NCI-H2081 treated with DMSO at 0.1 percent for 48 hours (cell line): ENCODE measurements at places on chromosomes 7 and 10.

DNA sequence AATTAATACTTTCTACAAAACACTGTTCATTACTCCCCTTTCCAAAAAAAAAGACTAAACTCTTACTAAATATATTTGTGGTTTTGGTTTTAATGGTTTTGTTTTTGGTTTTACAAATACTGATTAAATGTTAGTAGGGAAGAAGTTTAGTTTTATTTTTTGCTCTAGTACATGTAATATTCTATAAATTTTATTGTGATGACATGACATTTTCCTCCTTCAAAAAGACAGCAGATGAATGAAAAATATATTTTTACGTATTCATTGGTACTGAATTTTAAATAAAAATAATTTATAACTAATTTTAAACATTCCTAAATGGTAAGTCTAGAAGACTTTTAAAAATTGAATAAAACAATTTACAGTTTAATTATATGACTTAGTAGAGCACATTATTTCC is 512.9 kb downstream of the GFRA1 start:
- DNase-seq: no peak

GRCh38 chr10:91033324-91033950 is 112.5 kb upstream of the ANKRD1 start:
- no peak for DNase-seq

GRCh38 chr10:34475274-34475646 is 339.8 kb downstream of the PARD3 start:
- no peak for DNase-seq

DNA sequence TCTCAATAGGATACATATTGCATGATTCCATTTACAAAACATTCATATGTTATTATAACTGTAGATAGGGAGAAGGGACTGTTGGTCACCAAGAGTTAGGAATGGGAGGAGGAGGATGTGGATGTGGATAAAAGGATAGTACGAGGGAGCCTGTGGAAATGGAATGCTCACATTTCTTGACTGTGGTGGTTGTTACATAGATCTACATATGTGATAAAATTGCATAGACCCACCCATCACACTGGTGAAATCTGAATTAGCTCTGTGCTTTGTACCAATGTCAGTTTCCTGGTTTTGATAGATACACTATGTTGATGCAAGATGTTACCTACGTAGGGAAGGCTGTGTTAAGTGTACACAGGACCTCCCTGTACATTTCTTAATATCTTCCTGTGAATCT is 233.5 kb upstream of the MTPN start:
- no peak for DNase-seq

- no peak for DNase-seq
These were observed 55.3 kb downstream of the CSGALNACT2 start for GRCh38 chr10:43193496-43194080.

GRCh38 chr10:44385026-44385695 is at the start of gene CXCL12:
Gene CXCL12, minus strand, starts transcription at chr10:44385097. Its CDS starts 92 bp downstream, at chr10:44385005.
- no peak for DNase-seq

DNA sequence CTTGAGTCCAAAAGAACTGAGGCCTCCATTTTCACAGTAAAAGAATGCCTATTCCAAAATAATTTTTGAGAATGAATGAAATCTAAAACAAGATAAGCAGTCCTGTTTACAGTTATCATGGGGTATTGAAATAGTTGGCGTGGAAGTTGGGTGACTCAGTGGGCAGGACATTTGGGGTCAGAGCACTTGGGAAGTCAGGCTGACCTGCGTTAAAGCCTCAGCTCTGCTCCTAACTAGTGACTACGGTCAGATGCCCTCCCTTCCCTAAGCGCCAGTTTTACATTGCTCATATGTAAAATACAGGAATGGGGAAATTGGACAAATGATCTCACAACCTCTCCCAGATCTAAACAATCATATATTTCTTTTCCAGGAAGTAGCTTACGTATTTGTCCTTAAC is 2.3 kb upstream of the PAPSS2 start:
- no peak for DNase-seq

- DNase-seq: no peak
These were observed 39.7 kb upstream of the MTPN start for GRCh38 chr7:136016649-136017395.

DNA sequence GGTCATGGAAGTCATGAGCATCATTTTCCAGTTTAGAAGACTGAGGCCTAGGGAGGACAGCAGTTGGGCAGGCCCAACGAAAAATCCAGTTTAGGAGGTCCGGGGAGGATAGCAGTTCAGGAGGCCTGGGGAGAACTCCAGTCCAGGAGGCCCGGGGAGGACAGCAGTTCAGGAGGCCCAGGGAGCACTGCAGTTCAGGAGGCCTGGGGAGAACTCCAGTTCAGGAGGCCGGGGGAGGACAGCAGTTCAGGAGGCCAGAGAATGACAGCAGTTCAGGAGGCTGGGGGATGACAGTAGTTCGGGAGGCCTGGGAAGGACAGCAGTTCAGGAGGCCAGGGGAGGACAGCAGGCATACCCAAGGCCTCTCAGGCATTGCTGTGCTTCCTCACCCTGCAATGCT is 453.4 kb downstream of the LRMDA start:
- no peak for DNase-seq

- DNase-seq: no peak
These were observed 176.4 kb downstream of the AHR start for GRCh38 chr7:17474724-17475344.

DNA sequence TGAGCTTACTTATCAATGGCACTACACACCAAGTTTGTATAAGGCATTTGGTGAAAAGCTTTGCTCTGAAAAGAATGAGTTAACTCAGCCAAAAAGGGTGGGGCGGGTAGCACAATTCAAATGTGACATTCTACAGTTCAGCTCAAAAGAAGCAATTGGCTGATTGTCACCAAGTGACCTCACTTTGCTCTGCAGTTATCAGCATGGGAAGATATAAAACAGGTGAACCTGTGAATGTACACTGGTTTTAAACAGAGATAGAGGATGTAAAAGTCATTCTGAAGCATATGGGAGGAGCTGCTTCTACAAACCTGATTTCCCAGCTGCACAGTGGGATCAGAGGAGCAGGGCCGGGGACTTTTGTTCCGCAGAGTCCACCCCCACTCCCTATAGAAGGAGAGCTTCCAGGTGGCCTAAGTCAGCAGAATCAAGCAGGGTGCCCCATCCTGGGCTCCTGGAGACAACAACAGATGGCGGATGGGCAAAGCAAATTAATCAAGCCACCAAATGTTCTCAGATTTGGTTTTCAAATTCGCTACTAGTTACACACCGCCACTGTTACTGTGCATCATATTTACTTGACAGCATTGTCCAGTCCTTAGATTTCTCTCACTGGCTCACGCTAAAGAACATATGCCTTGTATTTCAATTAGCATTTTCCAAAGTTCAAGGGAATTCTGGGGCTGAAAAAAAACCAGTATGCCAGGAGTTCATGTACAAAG is 27.5 kb upstream of the NPVF start:
- DNase-seq: no peak

DNA sequence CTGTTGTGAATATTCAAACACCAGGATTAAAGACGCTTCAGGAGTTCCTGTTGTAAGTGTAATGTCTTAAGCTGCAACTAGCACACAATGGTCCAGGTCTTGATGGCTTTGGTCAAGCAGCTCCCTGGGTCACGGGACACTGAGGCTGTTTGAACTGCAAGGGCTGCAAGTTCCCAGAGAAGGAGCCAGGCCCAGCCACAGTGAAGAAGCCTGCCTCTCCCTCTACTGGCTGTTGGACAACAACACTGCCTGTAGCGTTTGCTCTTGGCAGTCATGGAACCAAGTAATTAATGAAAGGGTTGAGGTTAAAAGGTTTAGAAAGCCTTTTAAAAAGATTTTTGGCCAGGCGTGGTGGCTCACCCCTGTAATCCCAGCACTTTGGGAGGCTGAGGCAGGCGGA is 31.9 kb upstream of the GUSB start:
- no peak for DNase-seq

GRCh38 chr10:132702601-132703418 is 83.1 kb downstream of the NKX6-2 start:
- DNase-seq: no peak

- no peak for DNase-seq
These were observed 331.9 kb downstream of the GRID1 start for GRCh38 chr10:86034710-86035109.

- DNase-seq: no peak
These were observed 21.8 kb upstream of the SMNDC1 start for GRCh38 chr10:110326351-110327032.

DNA sequence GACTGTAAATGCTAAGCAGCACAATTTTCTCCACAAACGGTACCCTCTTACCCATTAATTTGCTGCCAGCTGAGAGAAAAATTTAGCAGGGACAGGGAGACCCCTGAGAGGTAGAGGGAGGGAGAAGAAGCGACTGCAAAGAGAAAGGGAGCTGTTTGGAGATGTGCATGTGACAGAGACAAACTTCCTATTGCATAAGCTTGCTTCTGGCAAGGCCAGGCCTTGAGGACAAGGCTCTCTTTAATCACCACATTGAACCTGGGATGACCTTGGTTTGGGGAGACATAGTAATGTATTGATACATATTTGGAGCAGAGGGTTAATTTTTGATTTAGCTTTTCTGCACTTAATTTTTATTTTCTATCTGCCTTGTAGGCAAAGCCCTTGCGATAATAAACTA is 31.1 kb upstream of the HIBADH start:
- no peak for DNase-seq

DNA sequence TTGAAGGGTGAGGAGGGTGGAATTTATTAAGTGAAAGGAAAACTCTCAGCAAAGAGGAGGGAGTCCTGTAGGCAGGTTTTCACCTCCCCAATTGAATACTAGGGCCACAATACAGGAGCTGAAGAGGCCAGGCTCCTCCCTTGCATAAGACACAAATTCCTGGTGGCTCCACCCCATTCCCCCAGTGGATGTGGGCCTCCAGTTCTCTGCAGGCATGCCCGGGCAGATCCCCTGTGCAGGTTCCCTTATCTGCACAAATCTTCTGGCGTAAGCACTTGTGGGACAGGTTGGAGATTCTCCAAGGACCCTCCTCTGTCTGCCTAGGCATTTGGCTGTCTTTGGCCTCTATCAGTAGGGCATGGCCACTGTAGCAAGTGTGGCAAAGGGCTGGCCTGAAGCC is 847.1 kb upstream of the MBL2 start:
- DNase-seq: no peak

GRCh38 chr7:87534072-87534471 is 58.6 kb upstream of the ABCB4 start:
- no peak for DNase-seq

- no peak for DNase-seq
These were observed 75.5 kb downstream of the RPS24 start for GRCh38 chr10:78109210-78109609.

DNA sequence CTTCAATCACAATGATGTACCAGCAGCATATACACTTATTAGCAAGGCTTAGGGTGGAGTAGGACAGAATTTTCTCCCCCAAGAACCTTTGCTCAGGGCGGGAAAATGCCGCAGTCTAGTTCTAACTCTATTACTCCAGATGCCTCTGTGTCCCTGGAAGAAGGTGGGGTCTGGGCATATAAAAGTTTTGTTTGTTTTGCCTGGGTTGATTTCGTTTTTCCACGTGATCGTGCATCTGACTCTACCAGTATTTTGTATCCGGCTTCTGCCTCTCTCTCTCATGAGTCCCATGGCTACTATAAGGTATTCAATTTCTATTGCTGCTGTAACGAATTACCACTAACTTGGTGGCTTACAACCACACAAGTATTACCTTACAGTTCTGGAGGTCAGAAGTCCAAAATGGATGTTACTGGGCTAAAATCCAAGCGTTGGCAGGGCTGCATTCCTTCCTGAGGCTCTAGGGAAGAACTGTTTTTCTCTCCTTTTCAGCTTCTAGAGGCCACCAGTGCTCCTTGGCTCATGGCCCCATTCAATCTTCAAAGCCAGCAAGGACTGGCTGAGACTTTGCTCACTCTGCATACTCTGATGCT is 181.2 kb upstream of the PRSS58 start:
- no peak for DNase-seq

DNA sequence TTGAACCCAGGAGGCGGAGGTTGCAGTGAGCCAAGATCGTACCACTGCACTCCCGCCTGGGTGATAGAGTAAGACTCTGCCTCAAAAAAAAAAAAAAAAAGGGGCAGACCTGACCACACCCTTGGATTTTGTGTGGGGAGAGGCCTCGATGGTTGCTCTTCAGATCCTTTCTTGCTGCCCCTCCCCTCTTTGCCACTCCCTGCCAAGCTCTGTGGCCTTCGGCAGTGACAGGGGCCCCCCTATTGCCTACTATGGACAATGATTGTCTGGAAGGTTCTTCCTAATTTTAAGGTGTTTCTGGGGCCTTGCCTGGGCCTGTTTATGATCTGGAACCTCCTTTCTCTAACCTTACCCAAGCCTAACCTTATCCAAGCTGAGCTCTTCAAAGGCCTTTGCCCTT is 795 bp downstream of the PRF1 start:
- no peak for DNase-seq
